Kasumi-1 (cell line): ENCODE measurements at places on chromosomes 2 and 18.

GRCh38 chr2:207394812-207395534, 134.8 kb upstream of the CREB1 start:
- no peak for DNase-seq

GRCh38 chr2:140895378-140895777, 1235.4 kb downstream of the LRP1B start:
- no peak for DNase-seq

- DNase-seq = no peak
These were observed 255.1 kb downstream of the MYT1L start for GRCh38 chr2:2075875-2076529.

DNA sequence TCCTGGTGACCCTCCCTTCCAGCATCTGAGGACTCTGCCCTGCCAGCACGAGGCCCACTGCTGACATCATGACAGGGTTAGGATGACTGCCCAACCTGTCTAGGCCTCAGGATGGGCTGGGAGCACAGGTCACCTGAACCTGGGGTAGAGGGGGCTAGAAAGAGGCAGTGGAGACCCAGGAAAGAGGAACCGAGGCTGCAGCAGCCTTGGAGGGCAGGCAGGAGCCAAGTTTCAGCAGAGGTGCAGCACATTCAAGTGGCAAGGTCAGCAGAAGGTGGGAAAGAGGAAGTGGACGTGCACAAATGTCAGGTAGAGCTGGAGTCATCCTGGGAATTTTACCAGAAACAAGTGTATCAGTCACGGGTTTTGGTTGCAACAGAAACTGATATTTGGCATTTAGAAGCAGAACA, 13.6 kb upstream of the RAB10 start:
- DNase-seq = no peak

GRCh38 chr2:220458051-220458450, 830.6 kb downstream of the SLC4A3 start:
- DNase-seq = no peak

GRCh38 chr2:132620115-132620514, 49.9 kb downstream of the LYPD1 start:
- DNase-seq = no peak

DNA sequence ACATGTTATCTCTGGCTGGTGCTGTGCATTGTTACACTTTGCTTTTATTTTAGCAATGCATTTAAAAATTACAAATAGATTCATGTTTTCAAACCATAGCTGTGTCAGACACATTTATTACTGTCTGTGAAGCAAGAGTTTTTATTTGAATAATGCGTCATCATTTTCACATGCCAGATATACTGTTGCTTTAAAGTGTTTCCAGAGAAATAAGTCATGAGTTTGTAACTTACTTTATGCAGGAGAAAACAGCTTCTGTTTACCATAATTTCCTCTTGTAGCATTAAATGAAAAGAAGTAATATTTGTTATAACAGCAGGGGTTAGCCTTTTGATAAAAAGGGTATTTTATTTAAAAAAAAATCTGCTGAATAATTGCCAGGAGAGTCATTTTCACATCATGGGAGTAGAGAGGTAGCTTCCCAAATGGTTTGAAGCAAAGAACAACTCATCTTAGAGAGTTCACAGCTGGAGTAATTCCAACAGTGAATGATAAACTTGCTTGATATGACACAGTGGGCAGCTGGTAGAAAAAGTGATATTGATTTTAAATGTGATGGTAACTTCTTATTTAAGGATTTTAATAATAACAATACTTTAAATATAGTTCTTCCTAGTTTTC, 1274.5 kb upstream of the CRIM1 start:
- DNase-seq = no peak

GRCh38 chr2:231573096-231573495, 19.6 kb upstream of the TEX44 start:
- no peak for DNase-seq
